Heart left ventricle (tissue), 16 donors: ENCODE measurements at places on chromosomes 11 and 22. TPM values are rescaled to one million over a fixed set of nuclear protein-coding genes. Genes with fewer than 3 reads are reported as not detected.

TECTA gene
- 1.0 TPM for total RNA-seq

RFPL1 gene
- not detected for total RNA-seq

PNPLA5 gene
- not detected for total RNA-seq

UBQLN3 gene
- total RNA-seq = not detected

HTR3A gene
- total RNA-seq = 0.23 TPM

ZP1 gene
- total RNA-seq = not detected

DNA sequence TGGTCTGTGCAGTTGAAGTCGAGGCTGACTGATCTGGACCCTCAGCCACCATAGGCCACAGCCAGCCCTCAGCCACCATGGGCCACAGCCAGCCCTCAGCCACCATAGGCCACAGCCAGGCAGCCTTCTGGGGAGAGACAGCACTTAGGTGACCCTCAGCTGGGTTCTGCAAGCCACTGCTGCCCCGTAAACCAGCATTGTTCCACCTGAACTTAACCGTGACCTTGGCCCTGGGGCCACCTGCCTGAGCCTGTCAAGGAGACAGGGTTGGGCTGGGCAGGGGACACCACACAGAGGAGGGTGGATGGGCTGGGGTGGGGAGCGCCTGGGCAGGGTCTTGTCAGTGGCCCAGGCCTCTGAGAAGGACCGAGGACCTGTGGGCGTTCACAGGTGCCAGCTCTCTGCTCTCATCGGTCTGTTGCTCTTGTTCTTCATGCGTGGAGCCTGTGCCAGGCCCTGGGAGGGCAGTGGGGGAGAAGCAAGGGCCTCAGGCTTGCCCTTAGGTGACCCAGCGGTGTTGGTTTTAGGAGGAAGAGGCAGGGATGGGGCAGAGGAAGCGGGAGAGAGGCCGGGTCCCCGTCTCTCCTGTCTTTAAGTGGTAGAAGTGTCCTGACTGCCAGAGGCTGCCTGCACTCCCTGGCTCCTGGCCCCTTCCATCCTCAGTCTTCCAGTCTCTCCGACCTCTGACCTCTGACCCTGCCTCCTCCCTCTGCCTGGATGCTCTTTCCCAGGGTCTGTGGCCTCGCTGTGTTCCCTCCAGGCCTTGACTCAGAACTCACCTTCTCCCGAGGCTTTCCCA is 36.9 kb downstream of the GRAMD4 start:
- DNase-seq = no peak
- no peak overlapping the region for H3K4me3 ChIP-seq

DNA sequence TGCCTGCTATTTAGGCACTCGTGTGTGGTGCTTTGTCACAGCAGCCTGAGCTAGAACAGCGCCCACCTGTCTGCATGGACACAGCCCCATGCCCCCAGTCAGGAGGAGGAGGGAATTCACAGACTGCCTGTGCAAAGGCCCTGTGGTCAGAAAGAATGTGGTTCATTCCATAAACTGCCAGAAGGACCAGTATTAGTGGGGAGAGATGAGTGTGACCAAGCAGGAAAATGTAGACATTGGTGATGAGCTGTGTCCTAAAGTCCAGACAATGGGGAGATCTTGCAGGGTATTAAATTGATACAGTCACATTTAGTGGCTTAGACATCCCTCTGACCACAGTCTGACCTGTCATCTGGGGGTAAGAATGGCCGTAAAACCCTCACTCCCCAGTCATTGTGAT is 83.7 kb upstream of the LINC01488 start:
- no peak overlapping the region for H3K4me3 ChIP-seq
- H3K36me3 ChIP-seq = no peaks in the 10 kb centered on the region
- no peaks in the 10 kb centered on the region for H3K27me3 ChIP-seq
- H3K27ac ChIP-seq = no peak overlapping the region
- DNase-seq = no peak

- no peaks in the 10 kb centered on the region for H3K36me3 ChIP-seq
- peaks cover 21% of the 10 kb centered on the region for H3K4me1 ChIP-seq
- peak; percentile 45 for DNase-seq
- peak within 1 kb of the TSS; percentile 70 for H3K27ac ChIP-seq
- peak within 1 kb of the TSS; percentile 36 for H3K4me3 ChIP-seq
- peaks cover 36% of the 10 kb centered on the region for H3K27me3 ChIP-seq
Measured at GRCh38 chr22:35540595-35541253, at the start of gene RASD2. TSS of gene RASD2 (plus strand) at chr22:35540831. CDS start at chr22:35546810, 5,979 bp downstream.

DNA sequence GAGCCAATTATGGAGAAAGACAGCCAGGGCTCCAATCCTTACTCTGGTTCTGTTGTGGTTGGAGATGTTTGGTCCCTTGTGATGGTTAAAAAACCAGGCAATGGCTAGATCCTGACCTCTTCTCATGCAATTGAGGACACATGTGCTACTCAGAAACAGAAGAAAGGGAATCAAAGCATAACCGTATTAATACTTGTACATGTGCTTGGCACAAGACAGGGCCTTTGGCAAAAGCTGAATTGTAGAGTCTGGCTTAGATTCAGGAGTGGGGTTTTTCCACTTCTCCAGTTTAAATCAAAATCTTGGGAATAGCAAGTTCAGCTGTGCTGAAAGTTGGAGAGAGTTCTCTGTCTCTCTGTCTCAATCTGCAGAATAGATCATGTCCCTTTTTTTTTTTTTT is 80.1 kb upstream of the E2F8 start:
- DNase-seq = no peak
- H3K27ac ChIP-seq = no peak overlapping the region
- peaks cover 15% of the 10 kb centered on the region for H3K4me1 ChIP-seq
- H3K36me3 ChIP-seq = no peaks in the 10 kb centered on the region
- no peaks in the 10 kb centered on the region for H3K27me3 ChIP-seq
- H3K4me3 ChIP-seq = no peak overlapping the region

DNA sequence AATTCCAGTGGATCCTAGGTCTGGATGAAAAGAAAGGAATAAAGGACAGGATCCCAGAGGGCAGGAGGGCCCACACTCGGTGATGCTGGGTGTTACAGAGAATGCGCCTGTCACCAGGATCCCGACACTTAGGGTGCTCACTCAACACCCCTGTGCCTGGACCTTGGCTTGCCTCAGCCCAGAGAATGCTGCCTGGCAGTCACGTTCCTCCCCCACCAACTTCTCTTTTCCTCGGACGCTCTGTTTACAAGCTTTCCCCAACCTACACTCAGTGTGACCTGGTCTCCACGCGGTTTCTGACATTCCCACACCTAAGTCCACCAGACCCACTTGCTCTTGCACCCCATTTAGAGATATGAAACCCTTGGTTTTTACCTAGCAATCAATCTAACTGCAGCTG is 38.0 kb upstream of the ETS1 start:
- no peak overlapping the region for H3K27ac ChIP-seq
- H3K27me3 ChIP-seq = no peaks in the 10 kb centered on the region
- no peaks in the 10 kb centered on the region for H3K36me3 ChIP-seq
- DNase-seq = no peak
- H3K4me1 ChIP-seq = peaks cover 27% of the 10 kb centered on the region

GRCh38 chr11:126352934-126353801 is 2.3 kb upstream of the ST3GAL4 start:
- H3K36me3 ChIP-seq = no peaks in the 10 kb centered on the region
- no peak overlapping the region for H3K4me3 ChIP-seq
- no peak overlapping the region for H3K27ac ChIP-seq
- peaks cover 17% of the 10 kb centered on the region for H3K4me1 ChIP-seq
- DNase-seq = no peak
- no peaks in the 10 kb centered on the region for H3K27me3 ChIP-seq

DNA sequence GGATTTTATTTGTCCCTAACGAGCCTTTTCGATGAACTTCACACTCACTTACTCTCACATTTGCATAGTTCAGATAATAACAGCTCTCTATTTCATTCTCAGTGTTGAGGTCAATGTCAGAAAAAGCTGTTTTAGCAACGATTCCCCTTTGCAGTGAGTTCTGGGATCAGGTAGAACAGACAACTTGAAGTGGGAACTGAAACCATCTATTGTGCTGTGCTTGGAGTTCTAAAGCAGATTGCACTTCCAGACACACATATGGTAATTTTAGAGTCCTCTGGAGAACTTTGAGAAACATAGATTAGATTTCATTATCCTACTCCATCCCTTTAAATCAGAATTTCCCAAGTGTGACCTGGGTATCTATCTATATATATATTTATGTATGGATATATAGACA is 124.6 kb upstream of the BLID start:
- H3K27ac ChIP-seq = no peak overlapping the region
- H3K36me3 ChIP-seq = no peaks in the 10 kb centered on the region
- DNase-seq = no peak
- no peak overlapping the region for H3K4me3 ChIP-seq
- no peaks in the 10 kb centered on the region for H3K4me1 ChIP-seq
- no peaks in the 10 kb centered on the region for H3K27me3 ChIP-seq

DNA sequence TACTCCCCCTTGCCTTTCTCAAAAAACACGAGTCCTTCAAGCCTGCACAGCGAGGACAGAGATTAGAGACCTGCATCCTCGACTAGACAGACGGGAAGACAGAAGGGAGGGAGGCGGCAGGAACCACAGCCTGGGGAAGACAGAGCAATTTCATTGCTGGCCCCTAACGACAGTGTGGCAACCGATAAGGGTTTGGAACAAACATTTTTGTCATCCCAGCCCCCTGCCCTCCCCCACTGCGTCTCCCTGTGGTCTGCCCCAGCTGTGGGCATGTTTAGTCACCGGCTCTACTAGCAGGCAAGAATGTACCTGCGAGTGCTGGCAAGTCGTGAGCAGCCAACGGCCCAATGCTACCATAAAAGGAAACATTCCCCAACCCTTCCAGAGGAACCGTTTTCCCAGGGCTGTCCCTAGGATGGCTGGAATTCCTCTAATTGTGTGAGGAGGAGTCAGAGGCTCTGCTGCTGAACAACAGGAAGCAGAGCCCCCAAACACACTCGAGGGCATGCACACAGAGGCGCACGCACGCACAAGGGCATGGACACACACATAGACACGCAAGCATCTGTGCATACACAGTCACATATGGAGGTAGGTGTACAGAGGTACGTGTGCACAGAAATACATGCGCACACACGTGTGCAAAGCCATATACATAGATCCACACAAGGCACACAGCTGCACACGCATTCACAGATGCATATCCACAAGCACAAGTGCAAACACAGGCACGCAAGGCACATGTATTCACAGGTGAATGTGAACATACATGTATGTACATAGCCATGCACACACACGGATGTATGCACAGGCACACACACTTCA is 58.3 kb downstream of the MYH9 start:
- H3K36me3 ChIP-seq = peaks cover 3% of the 10 kb centered on the region
- H3K27ac ChIP-seq = peak overlapping the region; percentile 92
- peak overlapping the region; percentile 6 for H3K4me3 ChIP-seq
- DNase-seq = peak; percentile 67
- H3K27me3 ChIP-seq = no peaks in the 10 kb centered on the region

- H3K36me3 ChIP-seq = peaks cover 6% of the 10 kb centered on the region
Measured at GRCh38 chr11:74232311-74232950, 61.3 kb downstream of the PPME1 start.

DNA sequence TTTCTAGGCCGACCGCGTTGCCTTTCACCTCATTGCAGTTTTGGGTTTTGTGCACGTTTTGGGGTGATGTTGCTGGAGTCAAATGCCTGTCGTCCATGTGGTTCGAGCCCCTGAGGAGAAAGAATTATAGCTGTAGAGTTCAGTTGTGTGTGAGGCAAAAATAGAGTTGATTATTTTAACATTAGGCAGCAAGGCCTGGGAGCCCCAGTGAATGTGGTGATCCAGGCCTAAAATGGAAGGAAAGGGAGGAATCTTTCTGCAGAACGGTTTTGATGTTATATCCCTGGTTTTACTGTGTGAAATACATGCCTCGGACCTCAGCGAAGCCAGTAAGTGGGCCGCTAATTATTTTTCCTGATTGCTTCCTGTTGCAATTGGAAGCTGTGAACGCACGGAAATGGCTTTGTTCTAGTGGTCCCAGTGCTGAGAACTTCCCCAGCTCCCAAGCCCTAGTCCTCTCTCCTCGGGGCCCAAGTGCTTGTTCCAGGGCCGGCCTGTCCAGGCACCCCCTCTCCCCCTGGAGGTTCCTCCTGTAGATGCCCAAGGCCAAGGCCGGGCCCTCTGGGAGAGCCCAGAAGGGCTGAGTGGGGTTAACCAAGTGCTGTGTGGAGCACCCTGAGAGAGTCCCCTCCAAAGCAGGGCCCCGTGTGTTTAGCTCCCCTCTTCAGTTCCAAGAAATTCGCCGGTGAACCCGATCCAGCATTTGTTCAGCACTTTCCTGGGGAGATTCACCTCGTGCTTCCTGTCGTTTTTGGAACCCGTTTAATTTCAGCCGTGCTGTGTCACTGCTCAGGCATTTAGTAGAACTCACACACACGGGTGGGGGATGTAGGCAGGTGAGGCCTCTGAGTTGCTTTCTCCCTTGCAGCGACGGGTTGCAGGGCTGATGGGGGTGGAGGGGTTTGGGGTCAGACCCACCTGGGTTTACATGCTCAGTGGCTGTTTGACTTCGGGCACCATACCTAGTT is 2.1 kb downstream of the LRP5 start:
- peak overlapping the region; percentile 93 for H3K27ac ChIP-seq
- peak; percentile 37 for DNase-seq
- H3K4me1 ChIP-seq = peaks cover 56% of the 10 kb centered on the region
- no peaks in the 10 kb centered on the region for H3K36me3 ChIP-seq
- H3K4me3 ChIP-seq = peak overlapping the region; percentile 61

DNA sequence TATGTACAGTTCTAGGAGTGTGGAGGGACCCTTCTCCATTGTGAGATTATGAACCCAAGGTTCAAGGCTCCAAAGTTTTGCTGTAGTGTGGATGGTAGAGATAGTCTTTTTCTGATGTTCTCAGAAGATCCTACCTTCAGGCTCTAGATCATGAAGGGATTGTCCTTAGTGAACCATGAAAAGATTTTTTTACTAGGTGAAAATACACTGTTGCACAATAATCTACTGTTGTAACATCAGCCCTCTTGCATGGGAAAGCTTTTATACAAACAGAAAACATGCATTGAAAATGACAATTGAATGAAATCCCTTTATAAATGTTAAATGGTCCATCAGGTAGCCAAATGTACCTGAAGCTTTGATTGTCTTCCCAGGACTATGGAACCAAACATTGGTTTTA is 177.8 kb downstream of the FAM76B start:
- no peaks in the 10 kb centered on the region for H3K36me3 ChIP-seq
- no peaks in the 10 kb centered on the region for H3K4me1 ChIP-seq
- no peak overlapping the region for H3K4me3 ChIP-seq
- H3K27me3 ChIP-seq = no peaks in the 10 kb centered on the region
- no peak overlapping the region for H3K27ac ChIP-seq

DNA sequence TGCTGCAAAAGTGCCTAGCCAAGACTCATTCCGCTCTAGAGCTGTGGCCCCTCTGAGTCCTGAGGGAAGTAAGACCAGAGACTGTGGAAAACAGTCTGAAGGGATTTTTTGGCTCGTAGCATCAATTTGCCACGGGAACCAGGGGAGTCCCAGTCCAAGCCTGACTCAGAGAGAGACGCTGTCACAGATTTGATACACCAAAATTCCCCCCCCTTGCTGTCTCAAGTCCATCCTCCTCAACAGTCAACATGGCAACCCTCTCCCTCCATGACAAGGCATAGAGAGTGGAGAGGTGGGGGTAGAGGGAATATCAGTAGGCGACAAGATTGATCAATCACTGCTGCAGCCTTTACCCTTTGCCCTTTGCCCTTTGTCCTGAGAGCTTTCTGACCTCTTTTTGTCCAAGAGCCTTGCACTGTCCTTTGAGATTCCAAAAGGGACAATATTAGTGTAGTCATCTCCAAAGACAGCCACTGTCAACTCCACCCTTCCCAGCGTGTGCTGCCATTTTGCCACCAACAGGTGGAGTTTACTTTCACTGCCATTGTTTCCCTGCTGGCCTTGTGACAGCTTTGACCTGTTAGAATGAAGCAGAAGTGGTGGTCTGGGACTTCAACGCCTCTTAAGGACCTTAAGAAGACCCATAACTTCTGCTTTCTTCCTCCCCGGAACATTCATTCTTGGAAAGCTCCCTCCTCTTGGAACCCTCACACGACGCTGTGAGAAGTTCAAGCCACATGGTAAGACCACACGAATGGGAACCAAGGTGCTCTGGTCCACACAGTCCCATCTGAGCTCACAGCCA is 7.3 kb downstream of the SLC15A3 start:
- H3K4me3 ChIP-seq = no peak overlapping the region
- no peak for DNase-seq
- no peaks in the 10 kb centered on the region for H3K27me3 ChIP-seq
- peaks cover 38% of the 10 kb centered on the region for H3K36me3 ChIP-seq
- no peak overlapping the region for H3K27ac ChIP-seq
